Kidney glomerular epithelial cell (primary cell): ENCODE measurements at places on chromosomes 7 and 10.

DNA sequence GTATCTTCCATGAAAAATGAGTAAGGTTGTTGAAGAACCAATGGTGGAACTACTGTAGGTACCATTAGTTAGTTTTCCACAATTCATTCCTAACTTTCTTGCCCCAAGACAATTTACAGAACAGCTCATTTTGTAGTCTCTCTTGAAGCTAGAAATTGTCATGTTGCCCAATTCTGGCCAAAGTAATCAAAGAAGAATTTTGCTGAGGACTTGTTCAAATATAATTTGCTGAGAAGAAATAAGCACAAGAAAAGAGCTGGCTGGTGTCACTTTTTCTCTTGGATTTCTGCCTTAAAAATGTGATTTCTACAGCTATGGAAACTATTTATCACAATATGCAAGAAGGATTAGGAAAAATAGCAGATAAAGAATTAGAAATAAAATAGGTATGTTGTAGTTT is 199.2 kb upstream of the SEMA3A start:
- no peak for DNase-seq

DNA sequence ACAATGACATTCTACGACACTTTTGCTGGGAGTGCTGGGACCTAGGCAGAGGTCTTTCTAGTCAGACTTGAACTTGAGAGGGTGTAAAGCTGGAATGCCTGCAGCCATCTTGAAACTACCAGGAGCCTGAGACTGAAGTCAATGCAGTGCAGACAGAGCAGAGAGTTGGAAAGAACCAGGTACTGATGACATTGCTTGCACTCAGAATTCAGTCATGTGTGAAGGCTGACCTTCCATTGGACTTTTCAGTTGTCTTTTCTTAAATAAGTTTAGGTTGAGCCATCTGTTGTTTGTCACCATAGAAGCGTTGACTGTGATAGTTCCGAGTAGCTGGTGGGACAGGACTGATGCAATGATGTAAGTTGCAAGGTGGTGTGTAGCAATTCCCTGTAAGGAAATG is 3.1 kb upstream of the PLPP4 start:
- DNase-seq, result no peak

GRCh38 chr7:126809188-126809587 is 443.6 kb downstream of the GRM8 start:
- no peak for DNase-seq

DNA sequence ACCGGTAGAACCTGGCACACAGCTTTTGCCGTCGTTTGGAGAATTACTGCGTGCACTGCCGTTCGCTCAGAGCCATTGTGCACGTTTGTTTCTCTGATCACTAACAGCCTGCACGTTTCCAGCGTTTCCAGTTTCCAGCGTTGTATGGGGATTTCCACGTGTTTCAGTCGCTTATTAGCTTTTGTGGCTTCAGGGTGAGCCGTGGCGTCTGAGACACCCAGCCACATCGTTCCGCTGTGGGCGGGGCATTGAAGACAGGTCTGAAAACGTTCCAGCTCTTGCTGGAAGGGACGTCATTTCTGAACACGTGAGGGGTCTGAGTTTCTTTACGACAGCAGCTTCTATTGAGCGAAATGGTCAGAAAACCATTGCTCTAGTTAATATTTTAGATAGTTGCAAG is 164.8 kb downstream of the DNAJB6 start:
- no peak for DNase-seq

- DNase-seq, result no peak
These were observed 680.6 kb upstream of the MBL2 start for GRCh38 chr10:53453196-53453595.

GRCh38 chr7:92354214-92354613 is 93.1 kb upstream of the GATAD1 start:
- DNase-seq, result no peak

DNA sequence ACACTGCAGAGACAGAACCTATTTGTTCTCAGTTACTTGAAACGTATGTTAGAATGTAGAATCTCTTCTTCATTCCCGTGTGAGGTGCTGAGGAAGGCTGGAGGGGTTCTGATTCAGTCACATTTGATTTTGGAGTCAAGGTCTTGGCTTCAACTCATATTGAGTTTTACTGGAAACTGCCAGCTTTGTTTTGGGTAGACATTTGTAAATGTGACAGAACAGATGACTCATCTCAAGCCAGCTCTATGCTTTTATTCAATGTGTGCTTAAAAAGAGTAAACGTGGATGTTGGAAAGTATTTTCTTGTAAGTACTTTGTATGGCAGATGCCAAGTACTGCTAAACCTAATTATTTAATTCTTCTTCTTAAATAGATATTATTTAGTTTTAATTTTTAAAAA is 780.8 kb upstream of the C7orf33 start:
- DNase-seq, result no peak

DNA sequence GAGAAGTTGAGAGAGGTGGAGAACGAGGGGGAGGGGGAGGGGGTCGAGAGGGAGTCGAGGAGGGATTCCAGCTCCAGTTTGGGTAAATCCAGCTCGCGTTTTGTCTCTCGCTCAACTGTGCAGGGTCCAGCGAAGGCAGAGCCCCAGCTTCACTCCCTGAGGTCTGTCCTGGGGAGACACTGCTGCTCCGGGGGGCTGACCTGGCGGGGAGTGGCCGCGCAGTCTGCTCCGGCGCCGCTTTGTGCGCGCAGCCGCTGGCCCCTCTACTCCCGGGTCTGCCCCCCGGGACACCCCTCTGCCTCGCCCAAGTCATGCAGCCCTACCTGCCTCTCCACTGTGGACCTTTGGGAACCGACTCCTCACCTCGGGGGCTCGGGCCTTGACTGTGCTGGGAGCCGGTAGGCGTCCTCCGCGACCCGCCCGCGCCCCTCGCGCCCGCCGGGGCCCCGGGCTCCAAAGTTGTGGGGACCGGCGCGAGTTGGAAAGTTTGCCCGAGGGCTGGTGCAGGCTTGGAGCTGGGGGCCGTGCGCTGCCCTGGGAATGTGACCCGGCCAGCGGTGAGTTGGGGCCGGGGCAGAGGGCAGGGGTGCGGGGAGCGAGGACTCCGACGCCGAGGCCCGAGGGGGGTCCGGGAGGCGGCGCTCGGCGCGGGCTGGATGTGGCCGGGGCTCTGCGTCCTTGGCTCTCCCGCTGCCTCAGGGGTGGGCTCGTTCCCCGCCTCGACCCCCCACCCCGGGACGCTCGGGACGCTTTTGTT is at the start of gene TET1:
TSS of gene TET1 (plus strand) at position 152 of the 757 bp plus-strand sequence. CDS start 12,002 bp downstream, outside the sequence.
- peak; percentile 5 for DNase-seq

- no peak for DNase-seq
These were observed 30.0 kb downstream of the DUSP5 start for GRCh38 chr10:110527731-110528171.

- no peak for DNase-seq
These were observed 102.7 kb downstream of the MACC1 start for GRCh38 chr7:20114468-20114867.

GRCh38 chr10:73965890-73966768 is 31.8 kb upstream of the VCL start:
- DNase-seq, result peak; percentile 98

GRCh38 chr7:25786936-25787335 is 365.1 kb upstream of the NFE2L3 start:
- no peak for DNase-seq

GRCh38 chr7:106504645-106505044 is 156.3 kb downstream of the CCDC71L start:
- no peak for DNase-seq

GRCh38 chr10:133523631-133524203 is 3.4 kb upstream of the CYP2E1 start:
- DNase-seq, result no peak

DNA sequence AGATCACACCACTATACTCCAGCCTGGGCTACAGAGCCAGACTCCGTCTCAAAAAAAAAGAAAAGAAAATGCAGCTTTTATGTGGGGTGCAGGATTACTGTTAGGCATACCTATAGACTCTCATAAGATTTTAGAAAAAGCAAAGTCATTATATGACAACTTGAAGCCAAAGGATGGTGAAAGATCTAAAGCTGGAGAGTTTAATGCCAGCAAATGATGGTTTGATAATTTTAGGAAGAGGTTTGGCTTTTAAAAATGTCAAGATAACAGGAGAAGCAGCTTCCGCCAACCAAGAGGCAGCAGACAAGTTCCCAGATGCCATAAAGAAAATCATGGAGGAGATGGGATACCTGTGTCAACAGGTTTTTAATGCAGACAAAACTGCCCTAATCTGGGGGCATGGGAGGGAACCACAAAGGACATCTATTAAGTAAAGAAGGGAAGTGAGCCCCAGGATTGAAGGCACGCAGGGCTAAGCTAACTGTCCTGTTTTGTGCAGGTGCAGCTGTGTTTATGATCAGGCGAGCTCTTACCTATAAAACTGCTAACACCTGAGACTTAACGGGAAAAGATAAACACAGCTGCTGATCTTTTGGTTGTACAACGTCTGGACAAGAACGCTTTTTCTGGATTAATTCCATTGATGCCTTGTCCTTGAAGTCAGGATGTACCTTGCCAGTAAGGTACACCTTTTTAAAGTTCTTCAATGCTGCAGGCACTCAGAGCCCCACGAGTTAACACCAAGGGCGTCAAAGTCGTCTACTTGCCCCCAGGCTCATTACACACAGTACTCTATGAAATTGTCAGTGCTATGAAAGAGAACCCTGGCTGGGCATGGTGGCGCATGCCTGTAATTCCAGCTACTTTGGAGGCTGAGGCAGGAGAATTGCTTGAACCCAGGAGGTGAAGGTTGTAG is 10.5 kb upstream of the ANKRD61 start:
- no peak for DNase-seq

GRCh38 chr7:12222889-12223579 is 11.9 kb downstream of the TMEM106B start:
- no peak for DNase-seq

DNA sequence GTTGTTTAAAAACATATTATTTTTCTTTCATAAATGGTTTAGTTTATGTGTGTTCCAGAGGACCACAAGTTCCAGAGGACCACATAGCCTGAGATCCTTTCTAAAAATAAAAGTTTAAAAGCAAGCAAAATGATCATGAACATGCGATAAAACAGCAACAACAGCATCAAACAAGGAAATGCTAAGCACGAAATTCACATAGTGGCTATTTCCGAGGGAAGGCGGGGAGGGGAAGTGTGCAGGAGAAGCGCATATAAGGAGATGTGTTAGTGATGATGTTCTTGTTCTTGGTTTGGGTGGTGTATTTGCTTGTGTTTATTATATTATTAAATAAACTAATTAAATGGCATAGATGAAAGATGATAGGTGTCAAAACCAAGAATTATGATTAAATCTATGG is 1.2 kb downstream of the TBATA start:
- no peak for DNase-seq

GRCh38 chr7:128000048-128000447 is 31.2 kb downstream of the LRRC4 start:
- no peak for DNase-seq

- DNase-seq, result no peak
These were observed 107.6 kb downstream of the TES start for GRCh38 chr7:116317907-116318306.

DNA sequence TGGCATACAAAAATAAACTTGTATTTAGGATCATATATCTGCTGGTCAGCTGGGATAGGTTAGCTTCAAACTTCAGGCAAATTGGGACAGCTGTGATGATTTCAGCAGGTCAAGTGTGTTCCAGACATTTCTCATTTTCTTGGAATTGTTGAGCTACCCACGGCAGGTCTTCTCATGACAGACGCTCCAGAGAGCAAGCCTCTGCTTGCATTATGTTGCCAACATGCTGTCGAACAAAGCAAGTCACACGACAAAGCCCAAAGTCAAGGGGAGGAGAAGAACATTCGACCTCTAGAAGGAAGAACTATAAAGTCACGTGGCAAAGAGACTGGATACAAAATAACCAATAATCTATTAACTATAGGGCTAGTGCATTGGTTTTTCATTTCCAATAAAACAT is 103.5 kb downstream of the RAB18 start:
- no peak for DNase-seq

DNA sequence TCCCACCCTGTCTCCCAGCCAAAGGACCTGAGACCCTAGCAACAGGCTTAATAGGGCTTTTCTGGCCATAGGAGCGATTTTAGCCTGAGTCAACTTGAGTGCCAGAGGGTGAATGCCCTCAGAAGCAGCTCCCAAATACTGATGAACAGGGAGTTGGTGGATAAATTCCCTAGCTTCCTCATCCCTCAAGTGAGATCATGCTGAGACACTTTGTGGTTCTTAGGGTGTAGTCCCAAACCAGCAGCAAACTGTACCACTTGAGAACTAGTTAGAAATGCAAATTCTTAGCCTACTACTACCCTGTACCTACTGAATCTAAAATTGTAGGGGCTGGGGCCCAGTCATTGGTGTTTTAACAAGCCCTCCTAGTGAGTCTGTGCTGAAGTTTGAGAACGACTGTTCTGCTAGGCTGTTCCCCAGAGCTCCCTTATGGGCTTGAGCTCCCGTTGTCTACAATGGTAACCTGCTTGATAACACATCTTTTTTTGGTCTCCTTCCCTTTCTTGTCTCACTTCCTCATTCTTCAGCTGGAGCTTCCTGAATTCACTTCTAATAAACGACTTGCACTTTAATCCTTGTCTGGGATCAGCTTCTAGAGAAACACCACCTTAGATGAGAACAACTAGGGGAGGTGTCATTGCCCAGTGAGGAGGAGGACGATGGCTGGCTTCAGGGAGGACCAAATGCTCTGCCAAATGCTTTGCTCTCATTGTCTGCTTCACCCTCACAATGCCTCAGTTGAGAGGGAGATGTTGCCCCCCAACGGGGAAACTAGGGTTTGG is 18.2 kb upstream of the CDH23 start:
- no peak for DNase-seq

DNA sequence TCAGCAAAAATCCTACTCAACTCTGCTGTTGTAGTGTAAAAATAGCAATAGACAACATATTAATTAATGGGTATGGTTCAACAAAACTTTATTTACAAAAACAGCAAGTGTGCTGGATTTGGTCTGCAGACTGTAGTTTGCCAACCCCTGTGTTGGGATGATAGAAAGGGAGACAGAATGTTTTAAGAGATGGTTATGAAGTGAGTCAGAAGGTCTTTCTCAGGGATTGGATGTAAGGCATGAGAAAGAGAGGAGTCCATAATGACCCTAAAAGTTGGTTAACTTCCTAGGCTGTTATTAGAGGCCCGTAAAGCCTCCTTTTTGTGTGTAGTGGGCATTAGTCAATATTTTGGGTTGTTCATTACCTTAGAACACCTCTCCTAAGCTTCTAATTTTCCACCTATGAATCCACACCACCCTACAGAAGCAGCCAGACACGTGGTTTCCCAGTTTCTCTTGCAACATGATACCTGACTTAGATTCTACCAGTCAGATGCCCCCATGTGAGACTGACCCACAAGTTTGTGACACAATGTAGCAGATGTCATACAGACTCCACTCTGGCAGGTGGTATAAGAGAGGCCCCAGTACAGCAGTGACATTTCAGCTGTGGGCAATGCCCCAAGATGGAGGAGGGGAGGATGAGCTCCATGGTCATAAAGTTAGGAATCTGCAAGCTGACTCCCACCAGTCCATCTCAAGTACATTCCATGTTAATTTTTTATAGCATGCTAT is 1015.6 kb downstream of the KCNMA1 start:
- no peak for DNase-seq
